ENCODE measurements at places on chromosomes 7 and 10.
A peak's percentile ranks its signal among the peaks of the same experiment; 100 is the strongest.

GRCh38 chr10:15624401-15625196 is 95.1 kb downstream of the ITGA8 start:
- DNase-seq: no peak

GRCh38 chr7:2044883-2045471 is 187.8 kb downstream of the MAD1L1 start:
- no peak for DNase-seq

GRCh38 chr10:79168210-79168609 is 99.4 kb downstream of the ZMIZ1 start:
- DNase-seq: no peak

DNA sequence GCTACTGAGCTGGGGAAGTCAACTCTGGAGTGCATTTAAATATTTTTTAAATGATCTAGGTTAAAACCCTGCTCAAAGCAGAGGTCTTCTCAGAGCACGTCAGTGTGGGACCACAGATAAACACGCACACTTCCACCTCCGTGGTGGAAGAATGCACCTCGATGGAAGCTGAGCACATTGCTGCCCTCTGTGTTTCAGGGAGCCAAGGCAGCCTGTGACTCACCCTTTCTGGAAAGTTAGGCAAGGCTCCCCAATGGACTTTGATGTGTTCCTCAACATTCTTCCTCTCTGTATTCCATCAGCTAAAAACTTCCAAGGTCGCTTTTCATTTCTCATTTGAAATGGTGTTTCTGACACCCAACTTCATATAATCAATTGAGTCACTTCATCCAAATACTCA is 170.8 kb upstream of the KMT2E start:
- DNase-seq: no peak

GRCh38 chr10:43339136-43339535 is 32.3 kb upstream of the FXYD4 start:
- DNase-seq: no peak

GRCh38 chr7:105249216-105249615 is 139.5 kb downstream of the SRPK2 start:
- no peak for DNase-seq

- peak; percentile 34 for DNase-seq
Measured at GRCh38 chr10:88113232-88113631, 249.8 kb downstream of the PTEN start.

- DNase-seq: no peak
Measured at GRCh38 chr7:1979591-1980560, 252.9 kb downstream of the MAD1L1 start.

GRCh38 chr10:132335189-132336063 is 3.4 kb downstream of the LRRC27 start:
- DNase-seq: peak; percentile 87

GRCh38 chr10:60480865-60481563 is 91.3 kb upstream of the ANK3 start:
- DNase-seq: no peak

- DNase-seq: no peak
Measured at GRCh38 chr10:55495555-55495954, 694.5 kb upstream of the PCDH15 start.

GRCh38 chr7:88092676-88092999 is 127.2 kb downstream of the SRI start:
- DNase-seq: no peak

DNA sequence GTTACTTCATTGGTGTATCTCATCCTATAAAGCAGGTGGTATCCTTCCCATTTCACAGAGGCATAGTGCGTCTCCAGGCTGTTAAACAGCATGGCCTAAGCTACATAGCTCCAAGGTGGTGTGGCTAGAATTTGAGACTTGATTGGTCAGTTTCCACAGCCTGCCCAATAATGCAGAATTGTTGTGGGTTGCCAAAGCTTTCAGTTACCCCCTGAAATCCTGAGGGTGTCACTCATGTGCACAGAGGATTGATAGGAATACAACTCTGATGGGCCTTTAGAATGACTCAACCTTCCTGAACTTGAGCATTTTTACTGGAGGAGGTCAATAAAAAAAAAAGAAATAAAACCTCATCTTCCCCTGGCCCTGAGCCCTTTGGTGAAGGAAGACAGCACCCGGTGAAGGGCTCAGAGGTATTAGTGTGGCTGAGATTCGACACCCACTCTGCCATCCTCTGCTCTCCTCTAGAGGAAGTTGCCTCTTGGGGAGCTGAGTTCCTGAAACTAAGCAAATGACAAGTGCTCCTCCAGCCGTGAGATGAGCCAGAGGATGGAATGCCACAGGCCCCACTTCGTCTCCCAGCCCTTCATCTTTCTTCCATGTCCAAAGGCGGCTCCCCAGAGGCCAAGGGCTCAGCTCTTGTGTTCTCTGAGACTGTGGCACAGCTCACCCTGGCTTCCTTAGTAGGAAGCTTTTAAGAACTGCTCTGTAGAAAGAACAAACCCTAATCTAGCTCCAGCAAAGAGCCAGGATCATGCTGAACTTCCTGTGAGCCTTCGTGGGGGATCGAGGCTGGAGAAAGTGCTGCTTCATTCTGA is 1.0 kb downstream of the ACSL5 start:
- peak; percentile 75 for DNase-seq

- no peak for DNase-seq
Measured at GRCh38 chr10:126729314-126729870, 58.9 kb upstream of the C10orf90 start.

DNA sequence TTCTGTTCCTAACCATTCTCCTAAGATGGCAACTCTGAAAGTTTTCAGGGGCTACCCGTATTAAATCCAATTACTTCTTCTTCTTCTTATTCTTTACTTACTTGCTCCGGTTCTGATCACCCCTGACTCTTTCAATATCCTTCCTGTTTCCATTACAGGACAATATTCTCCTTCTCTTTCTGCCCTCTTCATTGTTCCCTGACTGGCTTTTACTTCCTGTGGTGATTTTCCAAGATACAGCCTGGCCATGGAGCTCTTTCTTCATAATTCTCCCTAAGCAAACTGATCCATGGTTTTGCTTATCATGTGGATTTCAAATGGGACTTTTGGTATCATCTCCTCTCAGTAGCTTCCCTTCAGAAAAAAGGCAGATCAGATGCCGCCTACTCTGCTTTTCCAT is 35.4 kb downstream of the CCDC186 start:
- no peak for DNase-seq

DNA sequence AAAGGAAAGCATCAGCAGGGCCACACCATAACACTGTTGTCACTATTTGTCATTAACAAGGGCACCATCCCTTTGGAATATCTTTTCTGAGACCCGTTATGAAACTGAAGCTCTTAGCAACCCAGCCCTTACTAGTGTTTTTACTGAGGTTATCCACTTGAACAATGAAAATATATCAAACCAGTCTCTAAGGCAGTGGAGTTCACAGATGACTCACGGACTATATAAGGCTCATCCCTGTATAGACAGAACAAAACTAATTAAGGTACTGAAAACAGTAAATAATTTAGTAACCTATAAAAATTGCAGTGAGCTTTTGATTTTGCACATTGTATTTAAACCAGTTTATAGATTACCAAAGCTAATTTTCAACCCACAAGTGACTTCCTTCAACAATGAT is 196.0 kb downstream of the ELAPOR2 start:
- no peak for DNase-seq

DNA sequence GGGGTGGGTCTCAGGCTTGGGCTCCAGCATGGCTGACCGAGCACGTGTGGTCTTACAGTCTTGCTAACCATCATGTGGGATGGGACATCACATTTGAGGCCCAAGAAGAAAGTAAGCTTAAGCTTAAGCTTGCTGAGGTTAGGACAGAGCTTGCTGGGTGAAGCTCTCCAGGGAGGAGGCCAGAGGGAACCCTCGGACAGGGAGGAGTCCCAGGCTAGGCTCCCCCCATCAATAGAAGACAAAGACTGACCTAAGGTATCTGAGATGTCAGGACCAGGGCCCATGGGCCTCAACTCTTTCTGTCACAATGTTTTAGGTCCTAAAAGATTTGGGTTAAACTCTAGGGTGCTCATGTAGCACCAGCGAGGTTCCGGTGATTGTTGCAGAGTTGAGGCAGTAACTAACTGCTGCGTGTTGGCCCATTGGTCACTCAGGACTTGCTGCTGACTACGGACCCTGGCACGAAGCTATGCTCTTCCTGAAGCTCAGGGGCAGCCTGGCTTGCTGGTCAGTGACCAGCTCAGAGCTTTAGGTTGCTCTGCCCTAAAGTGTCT is 10.5 kb downstream of the AKR1E2 start:
- DNase-seq: no peak

DNA sequence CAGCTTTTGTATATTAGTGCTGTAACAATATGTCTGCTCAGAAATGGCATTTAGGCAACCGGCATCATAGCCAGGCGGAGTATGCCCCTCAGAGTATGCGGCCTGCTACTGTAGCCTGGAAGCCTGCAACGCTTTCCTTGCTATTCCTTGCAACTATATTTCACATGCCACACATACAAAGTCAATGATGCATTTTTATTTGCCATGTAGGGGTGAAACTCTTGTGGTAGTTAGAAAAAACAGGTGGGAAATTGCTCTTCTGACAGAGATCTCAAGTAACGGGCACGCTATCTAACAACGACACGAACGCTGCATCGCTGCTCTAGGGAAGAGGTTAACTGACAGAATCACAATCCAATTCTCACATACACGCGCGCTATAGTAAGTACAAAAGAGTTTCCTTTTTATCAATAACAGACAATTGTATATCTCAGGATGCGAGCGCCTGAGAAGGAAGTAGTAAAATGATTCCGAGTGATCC is 5.9 kb downstream of the EBF3 start:
- DNase-seq: no peak

DNA sequence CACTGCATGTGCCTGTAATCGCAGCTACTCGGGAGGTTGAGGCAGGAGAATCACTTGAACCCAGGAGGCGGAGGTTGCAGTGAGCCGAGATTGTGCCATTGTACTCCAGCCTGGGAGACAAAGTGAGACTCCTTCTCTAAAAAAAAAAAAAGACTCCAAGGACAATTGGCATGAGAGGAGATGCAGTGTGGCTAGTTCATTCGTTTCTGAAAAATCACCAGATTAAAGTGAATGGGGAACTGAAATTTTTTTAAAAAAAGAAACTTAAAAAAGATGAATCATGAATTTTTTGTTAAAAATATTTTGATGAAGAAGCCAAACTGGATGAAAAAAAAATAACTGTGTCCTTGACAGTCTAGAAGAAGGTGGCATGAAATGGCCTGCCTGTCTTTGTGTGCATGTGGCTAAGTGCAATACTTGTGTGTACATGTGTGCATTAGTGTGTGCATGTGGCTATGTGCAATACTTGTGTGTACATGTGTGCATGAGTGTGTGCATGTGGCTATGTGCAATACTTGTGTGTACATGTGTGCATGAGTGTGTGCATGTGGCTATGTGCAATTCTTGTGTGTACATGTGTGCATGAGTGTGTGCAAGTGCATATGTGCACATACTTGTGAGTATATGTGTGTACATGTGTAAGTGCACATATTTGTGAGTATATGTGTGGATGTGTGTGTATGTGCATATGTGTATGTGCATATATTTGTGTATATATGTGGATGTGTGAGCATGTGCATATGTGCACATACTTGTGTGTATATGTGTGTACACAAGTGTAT is 391.7 kb upstream of the KLF6 start:
- peak; percentile 58 for DNase-seq

DNA sequence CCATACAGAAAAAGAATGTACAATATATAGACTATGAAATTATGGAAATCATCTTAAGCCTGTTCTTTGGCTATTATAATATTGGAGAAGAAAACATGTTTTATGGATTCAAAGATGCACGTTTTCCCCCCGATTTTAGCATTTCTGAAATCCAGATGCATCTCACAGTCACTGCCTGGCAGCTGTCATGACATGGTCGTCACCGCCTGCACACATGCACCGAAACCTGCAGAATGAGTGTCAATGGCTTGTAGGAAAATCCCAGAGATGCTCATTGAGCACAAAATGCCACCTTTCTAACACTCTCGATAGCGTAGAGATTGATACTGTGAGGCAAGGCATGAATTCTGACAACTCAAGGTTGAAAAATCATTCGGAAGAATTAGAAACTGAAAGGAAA is 115.5 kb downstream of the TAF3 start:
- DNase-seq: no peak
